ENCODE measurements at places on chromosomes 6 and 20.

GRCh38 chr6:3281631-3282475 lies 23.1 kb downstream of the PSMG4 start:
- H3K4me1 ChIP-seq, result no peaks in the 10 kb centered on the region
- no peak overlapping the region for H3K27ac ChIP-seq
- no peaks in the 10 kb centered on the region for H3K27me3 ChIP-seq
- no peak for DNase-seq
- no peak overlapping the region for H3K4me3 ChIP-seq
- H3K36me3 ChIP-seq, result no peaks in the 10 kb centered on the region

- H3K36me3 ChIP-seq, result no peaks in the 10 kb centered on the region
- DNase-seq, result no peak
- H3K4me1 ChIP-seq, result peaks cover 16% of the 10 kb centered on the region
- H3K4me3 ChIP-seq, result peak overlapping the region; percentile 78
- peak overlapping the region; percentile 18 for H3K27ac ChIP-seq
These were observed 1.2 kb downstream of the RNF217 start for GRCh38 chr6:124963416-124963785.

- H3K27me3 ChIP-seq, result no peaks in the 10 kb centered on the region
- H3K4me1 ChIP-seq, result no peaks in the 10 kb centered on the region
- H3K4me3 ChIP-seq, result no peak overlapping the region
- no peaks in the 10 kb centered on the region for H3K36me3 ChIP-seq
- no peak overlapping the region for H3K27ac ChIP-seq
- no peak for DNase-seq
These were observed 131.1 kb upstream of the CEP162 start for GRCh38 chr6:84358581-84358980.

DNA sequence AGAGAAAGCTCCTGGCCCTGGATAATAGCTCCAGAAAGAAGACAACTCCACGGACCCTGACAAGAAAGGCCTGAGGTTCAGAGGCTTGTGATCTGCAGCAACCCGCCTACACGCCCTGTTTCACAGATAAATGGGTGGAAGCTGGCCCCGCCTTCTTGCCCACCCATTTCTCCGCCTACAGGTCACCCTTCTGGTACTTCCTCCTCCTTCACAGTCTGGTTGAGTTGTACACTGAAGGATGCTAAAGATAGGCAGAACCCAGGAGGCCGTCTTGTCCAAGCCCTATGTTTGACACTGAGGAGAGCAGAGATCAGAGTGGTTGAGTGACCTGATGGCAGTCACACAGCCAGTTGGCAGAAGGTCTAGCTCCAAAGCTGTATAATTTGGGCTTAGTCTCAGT lies 34.2 kb upstream of the MDGA1 start:
- H3K27ac ChIP-seq, result no peak overlapping the region
- peaks cover 9% of the 10 kb centered on the region for H3K4me1 ChIP-seq
- no peak overlapping the region for H3K4me3 ChIP-seq
- DNase-seq, result peak; percentile 31
- no peaks in the 10 kb centered on the region for H3K36me3 ChIP-seq

- H3K27me3 ChIP-seq, result no peaks in the 10 kb centered on the region
- no peak overlapping the region for H3K27ac ChIP-seq
- no peaks in the 10 kb centered on the region for H3K36me3 ChIP-seq
- DNase-seq, result no peak
- no peak overlapping the region for H3K4me3 ChIP-seq
These were observed 108.7 kb downstream of the ERMARD start for GRCh38 chr6:169859978-169860703.
